ENCODE measurements at places on chromosomes 1 and 21.
A peak's percentile ranks its signal among the peaks of the same experiment; 100 is the strongest.

- DNase-seq, result no peak
These were observed 152.8 kb downstream of the PPP1R12B start for GRCh38 chr1:202501281-202501680.

DNA sequence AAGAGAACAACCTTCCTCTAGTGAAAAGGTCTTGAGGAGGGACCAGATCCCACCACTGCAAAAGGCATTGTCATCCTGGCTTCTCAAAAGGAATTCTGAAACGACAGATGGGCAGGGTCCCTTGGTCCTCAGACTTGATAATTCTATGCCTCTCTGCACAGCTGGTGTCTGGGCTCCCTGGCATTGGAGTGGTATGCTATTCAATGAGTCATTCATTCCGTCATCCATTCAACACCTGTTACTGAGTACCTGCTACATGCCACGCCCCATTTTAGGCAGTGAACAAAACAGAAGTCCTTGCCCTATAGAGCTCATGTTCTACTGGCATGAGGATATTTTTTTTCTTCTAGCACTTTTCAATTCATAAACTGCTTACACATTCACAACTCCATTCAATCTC lies 45.8 kb upstream of the HMGB4 start:
- peak; percentile 11 for DNase-seq

GRCh38 chr1:50750021-50750619 lies 209.9 kb downstream of the FAF1 start:
- DNase-seq, result no peak

DNA sequence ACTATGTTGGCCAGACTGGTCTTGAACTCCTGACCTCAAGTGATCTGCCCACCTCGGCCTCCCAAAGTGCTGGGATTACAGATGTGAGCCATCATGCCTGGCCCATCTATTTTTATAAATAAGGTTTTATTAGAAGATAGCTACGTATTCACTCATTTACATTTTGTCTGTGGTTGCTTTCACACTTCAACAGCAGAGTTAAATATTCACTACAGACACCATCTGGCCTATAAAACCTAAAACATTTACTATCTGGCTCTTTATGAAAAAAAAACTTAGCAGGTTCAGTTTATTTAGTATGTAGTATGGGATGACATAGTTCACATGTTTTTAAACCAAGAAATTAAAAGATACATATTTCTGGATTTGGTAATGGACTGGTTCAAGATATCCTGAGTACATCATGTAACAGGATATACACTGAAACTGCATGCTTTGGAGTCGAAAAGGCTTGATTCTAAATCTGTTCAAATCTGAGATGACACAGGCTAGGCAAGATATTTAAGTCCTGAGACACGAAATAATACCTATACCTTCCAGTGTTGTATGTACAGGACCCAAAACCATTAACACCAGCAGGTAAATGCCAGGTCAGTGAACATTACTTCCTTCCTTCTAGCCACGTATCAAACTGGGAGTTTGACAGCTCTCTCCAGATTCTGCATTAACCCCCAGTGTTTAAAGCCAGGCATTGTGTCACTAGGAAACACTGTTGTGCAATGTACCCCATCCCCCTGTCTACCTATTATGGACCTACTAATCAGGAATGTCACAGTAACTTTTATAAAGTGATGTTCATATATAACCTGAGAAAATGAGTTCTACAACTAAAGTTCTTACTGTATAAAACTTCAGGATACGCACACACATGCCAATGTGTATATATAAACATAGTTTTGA lies 54.3 kb upstream of the SDC3 start:
- no peak for DNase-seq

GRCh38 chr1:173249349-173249748 lies 42.2 kb upstream of the TNFSF4 start:
- peak; percentile 60 for DNase-seq

- DNase-seq, result no peak
These were observed 2.2 kb upstream of the USP24 start for GRCh38 chr1:55217226-55217986.
